ENCODE measurements at places on chromosomes 6 and 20.

DNA sequence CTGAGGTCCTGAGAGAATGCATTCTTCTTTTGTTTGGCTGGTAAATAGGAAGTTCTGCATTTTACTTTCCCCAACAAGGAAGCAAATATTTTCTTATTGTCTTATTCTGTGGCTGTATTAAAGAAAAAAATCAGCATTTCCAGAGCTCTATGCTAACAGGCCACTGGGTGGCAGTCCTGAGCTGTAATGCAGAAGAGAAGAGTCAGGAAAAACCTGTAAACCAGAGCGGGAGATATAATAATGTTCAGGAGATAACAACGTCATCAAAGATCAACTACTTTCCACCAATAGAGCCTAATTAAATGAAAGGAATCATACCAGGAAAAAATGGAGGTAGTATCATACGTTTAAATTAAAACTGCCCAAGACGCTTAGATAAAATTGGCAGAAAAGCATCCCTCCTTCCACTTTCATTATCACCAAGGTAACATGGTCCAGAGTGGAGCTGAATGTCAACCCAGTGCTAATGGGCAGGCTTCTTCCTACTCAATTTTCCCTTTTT, 55.6 kb upstream of the CARMIL1 start:
- DNase-seq = peak; percentile 80

DNA sequence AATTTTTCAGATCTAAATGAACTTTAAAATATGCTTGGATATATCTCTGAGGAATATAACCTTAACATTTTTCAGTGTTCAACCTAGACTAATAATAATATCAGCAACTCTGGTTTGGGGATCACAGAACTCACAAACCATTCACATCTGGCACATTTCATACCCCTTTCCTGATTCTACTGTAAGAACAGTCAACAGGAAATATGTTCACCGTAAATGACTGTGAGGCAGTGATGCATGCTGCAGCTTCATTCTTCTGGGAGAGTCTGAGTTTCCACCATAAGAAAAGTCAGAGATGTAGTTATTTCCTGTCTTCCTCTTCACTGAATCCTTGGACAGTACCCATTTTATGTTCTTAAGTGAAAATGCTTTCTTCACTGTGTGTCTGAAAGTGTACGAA, 134.2 kb upstream of the IFNGR1 start:
- no peak for DNase-seq

GRCh38 chr20:64106981-64107735, at the start of gene NPBWR2:
NPBWR2 (minus strand) TSS chr20:64107565; CDS start chr20:64106831, 734 bp downstream.
- no peak for DNase-seq

DNA sequence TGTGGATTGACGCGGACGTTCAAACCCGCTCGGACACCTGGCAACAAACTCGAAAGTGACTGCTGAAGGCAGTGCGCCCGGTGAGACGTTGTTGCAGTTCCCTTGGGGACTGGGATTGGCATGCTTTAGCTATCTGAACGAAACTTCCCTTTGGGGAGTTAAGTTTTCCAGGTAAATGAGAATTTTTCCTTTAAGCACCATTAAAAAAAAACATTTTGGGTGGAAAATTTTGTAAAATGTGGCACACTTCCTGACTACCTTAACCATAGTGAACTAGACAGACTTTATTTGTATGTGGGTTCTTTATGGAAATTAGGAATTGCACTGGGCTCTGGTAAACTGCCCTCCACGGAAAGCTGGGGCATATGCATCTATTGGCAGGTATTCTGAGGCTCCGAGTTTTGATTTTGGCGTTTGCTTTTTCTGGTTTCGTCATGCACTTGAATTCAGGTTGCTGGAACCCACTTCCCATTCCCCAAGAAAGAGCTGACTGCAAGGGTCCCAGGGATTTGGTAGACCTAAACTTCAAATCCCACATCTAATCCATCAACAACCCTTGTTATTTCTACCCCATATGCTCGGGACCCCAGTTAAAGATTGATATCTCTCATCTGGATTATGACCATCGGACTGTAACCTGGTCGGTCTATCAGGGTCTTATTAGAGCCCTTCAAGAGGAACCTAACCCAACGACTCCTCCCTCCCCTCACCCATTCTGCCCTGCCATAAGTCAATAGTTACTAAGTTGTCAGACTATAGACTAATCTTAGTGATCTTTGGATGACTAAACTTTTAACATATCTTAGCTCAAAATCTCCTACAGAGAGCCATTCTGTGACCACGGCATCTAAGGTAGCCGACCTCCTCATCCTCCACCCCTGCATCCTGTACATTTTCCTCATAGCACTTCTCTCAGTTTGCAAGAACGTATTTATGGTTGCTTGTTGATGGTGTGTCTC, 800 bp upstream of the DYNLT1 start:
- no peak for DNase-seq

GRCh38 chr6:157994125-157994795, 12.6 kb downstream of the SYNJ2 start:
- DNase-seq = no peak

- DNase-seq = no peak
Measured at GRCh38 chr6:164859816-164860215, 449.6 kb downstream of the C6orf118 start.

Data from fibroblast of skin of scalp (primary cell).